ENCODE measurements at places on chromosomes 2 and 18. TPM values are rescaled to one million over a fixed set of nuclear protein-coding genes. Genes with fewer than 3 reads are reported as not detected.
A peak's percentile ranks its signal among the peaks of the same experiment; 100 is the strongest.

CTIF gene
- 47.2 TPM for polyA plus RNA-seq

DSG1 gene
- polyA plus RNA-seq, result not detected

DNA sequence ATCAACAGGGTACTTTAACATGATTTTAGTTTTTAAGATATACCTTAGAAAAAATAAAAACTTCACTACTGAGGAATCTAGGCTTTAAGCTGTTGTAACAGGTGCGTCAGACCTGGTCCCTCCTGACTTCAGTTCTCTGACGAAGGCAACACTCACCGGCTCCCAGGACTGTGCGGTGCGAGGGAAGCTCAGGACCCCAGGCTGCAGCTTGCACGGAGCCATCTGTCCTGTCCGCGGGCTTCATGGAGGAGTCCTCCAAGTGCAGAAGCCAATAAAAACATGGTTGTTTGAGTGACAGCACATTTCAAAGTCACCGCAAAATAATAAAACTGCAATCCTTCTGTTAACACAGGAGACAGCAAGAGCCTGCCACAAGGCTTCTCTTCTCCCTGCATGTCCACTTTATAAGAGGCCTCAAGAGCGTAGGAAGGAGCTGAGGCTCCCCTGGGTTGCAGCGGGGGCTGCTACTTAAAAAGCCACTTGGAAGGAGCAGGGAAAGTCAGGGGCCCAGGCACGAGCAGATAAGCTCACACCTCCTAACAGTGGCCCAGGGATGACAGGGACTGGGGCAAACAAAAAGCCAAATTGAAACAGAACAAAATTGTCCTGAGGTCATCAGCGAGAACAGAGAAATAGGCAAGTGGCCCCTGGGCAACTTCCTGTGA lies 4.6 kb downstream of the HJURP start:
- no peak for DNase-seq

DNA sequence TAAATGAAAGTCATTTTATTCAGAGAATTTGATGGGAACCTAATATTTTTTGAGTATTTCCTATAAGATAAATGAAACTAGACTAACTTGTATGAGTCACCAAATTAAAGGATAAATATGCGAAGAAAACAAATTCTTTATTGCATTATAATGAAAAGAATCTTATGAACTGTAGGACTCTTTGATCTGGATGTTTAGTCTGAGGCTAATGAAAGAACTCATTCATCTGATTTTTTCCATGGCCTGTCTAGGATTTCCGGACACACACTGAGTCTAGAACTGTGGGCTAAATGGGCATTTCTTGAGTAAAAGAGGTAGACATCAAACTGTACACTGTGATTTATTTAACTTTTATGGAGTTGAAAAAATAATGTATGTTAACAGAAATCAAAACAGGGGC lies 43.0 kb downstream of the ZNF519 start:
- no peak for DNase-seq

SOX11 gene
- 3.4 TPM for polyA plus RNA-seq

HOXD9 gene
- 4.8 TPM for polyA plus RNA-seq

MAB21L4 gene
- polyA plus RNA-seq, result not detected

DNA sequence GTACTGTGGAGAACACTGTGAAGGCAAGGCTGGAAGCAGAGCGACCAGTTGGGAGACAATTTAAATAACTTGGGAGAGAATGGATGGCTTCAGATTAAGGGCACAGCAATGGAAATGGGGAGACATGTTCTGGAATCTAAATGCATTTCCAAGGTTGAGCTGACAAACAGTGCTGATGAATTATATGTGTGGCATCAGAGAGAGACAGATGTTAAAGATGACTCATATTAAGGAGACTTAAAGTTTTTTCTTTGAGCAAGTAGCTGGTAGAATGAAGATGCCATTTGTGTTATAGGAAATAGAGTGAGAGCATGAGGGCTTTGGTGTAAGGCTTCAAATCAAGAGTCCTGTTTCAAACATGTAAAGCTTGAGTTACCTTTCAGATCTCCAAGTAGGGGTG lies 441.8 kb downstream of the SETBP1 start:
- no peak for DNase-seq

CSRNP3 gene
- polyA plus RNA-seq, result 2.4 TPM

- DNase-seq, result no peak
Observed at GRCh38 chr2:156719036-156719435, 282.9 kb downstream of the GPD2 start.

GRCh38 chr18:986552-986951 lies 81.9 kb downstream of the ADCYAP1 start:
- no peak for DNase-seq

PID1 gene
- polyA plus RNA-seq, result 0.16 TPM

GRCh38 chr2:105545730-105546627 lies 147.1 kb upstream of the FHL2 start:
- DNase-seq, result peak; percentile 75

DNA sequence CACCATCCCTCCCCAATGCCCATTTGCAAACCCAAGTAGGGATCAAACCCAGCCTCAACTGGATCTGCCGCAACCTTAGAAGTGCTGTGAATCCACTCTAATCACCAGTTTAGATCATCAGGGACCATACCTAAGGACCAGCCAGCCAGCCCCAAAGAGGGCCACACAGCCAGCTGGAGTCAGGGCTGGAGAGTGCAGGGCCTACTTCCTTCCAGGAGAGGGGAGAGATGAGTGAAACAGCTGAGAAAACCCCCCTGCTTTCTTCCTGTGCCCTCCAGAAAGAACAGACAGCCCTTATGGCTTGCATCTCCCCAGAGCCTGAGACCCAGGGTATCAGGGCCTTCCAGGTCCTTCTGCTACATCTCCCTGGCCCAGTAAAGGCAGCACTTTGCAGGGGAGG lies 25.8 kb downstream of the YPEL5 start:
- DNase-seq, result no peak

DNA sequence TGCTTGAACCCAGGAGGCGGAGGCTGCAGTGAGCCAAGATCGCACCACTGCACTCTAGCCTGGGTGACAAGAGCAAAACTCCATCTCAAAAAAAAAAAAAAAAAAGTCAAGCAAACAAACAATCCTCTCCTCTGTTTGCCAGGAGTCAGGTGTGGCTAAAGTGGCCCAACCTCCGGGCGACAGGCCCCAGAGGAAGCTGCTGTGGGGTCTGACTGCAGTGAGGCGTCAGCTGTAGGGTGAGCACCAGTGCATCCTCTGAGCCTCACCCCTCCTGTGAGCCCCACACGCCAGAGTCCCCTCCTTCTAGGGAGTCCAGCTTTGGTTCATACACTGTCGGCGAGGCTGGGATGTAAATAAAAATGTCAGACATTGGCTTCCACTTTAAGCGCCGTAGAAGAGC lies 76.5 kb upstream of the HS6ST1 start:
- peak; percentile 17 for DNase-seq

GRCh38 chr2:216596980-216597509 lies 36.2 kb upstream of the IGFBP2 start:
- DNase-seq, result peak; percentile 34

- no peak for DNase-seq
Observed at GRCh38 chr2:102139851-102140250, 2.7 kb upstream of the IL1R1 start.

DNA sequence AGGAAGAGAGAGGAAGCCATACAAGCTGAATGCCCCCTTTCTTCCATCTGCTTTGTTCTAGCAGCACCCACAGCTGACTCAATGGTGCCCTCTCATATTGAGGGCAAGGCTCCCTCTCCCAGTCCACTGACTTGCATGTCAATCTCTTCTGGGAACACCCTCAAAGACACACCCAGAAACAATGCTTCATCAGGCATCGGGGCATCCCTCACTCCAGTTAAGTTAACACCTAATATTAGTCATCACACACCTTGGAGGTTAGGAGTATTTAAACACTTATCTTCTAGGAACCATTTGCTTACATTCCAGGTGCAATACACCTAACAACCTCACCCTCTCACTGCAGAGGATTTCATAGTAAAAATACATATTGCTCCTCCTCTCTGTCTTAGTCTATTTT lies 993.5 kb upstream of the DDX18 start:
- DNase-seq, result no peak

CAVIN2 gene
- 1.5 TPM for polyA plus RNA-seq

DNA sequence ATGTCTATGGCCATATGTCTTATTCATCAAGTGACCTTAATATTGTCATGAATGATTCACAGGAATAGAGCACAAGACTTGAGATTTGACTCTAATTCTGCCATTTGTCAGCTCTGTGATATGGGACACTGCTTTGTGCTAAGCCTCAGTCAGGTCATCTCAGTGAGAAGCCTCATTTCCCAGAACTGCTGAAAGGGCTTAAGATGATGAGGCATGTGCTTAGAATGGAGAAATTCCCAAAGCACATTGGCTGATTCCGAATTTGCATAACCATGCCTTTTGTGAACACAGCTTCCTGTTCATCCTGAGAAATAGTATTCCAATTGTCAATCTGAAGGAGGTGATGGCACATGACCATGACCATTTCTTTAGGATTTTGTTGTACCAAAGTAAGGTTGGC lies 218.1 kb downstream of the ALK start:
- DNase-seq, result no peak

DNA sequence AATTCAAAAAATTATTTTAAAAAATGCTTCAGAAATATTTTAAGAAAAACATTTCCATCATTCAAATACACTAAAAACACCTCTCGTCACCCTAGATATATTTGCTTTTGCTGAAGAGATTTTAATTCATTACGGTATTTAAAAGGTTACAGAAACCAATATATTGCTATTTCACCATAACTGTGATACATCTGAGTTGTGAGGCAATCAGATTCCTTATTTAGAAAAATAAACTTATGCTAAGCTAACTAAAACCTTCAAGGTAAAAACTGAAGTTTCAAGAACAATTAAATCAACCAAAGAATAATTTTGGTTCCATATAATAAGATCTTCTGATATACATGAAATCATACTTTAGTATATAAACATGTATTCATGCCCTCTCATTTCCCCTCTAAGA lies 32.8 kb downstream of the PELI1 start:
- no peak for DNase-seq

- DNase-seq, result no peak
Observed at GRCh38 chr2:74071426-74071825, 76.3 kb downstream of the BOLA3 start.

GRCh38 chr2:98473995-98474780 lies 29.5 kb downstream of the INPP4A start:
- DNase-seq, result no peak

DNA sequence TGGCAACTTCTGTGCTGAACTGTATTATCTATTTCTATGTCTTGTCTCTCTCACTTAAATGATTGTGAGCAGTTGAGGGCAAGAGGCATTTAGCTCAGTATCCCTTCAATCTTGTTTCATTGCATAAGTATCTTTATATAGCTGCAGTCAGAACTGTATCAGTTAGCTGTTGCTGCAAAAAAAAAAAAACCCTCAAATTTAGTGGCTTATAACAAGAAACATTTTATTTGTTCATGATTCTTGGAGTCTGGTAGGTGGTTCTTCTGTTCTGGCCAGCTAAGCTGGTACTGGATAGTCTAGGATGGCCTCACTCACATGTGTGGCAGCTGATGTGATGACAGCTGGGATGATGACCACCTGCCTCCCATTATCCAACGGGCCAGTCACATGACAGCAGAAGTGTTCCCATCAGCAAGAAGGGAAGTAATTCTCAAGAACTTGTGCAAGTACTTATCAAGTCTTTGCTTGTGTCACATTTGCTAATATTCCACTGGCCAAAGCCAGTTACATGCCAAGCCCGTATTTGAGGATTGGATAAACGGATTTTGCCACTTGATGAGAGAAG lies 67.8 kb downstream of the SLC4A3 start:
- no peak for DNase-seq

CPLX4 gene
- polyA plus RNA-seq, result not detected

DNA sequence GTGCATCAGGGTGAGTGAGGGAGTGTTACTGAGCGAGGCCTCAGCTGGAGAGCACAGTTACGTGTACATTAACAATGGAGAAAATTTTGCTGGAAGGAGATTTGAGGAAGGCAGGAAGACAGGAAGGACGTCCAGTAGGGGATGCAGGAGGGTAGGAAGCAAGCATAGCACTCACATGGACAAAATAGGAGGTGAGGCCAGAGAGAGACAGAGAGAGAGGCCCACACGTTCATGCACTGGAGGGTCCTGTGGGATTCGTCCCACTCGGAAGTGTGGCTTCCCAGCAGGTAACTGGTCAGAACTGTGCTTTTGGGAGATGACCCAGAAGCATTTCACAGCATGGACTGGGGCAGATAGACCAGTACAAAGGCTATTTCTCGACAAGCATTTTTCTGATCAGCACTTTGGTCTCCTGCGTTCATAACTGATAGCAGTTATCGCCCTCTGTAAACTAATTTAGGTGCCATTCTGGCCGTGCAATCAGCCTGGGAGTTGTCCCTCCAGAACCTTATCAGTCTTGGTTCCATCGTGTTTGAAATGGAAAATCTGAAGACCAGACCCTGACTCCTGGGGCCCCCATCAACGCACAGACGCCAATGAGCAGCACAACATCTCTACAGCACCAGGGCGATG lies 5.7 kb downstream of the LCT start:
- DNase-seq, result no peak

GRCh38 chr2:141806090-141806489 lies 324.7 kb downstream of the LRP1B start:
- DNase-seq, result no peak

TMEM169 gene
- polyA plus RNA-seq, result 0.30 TPM

DNA sequence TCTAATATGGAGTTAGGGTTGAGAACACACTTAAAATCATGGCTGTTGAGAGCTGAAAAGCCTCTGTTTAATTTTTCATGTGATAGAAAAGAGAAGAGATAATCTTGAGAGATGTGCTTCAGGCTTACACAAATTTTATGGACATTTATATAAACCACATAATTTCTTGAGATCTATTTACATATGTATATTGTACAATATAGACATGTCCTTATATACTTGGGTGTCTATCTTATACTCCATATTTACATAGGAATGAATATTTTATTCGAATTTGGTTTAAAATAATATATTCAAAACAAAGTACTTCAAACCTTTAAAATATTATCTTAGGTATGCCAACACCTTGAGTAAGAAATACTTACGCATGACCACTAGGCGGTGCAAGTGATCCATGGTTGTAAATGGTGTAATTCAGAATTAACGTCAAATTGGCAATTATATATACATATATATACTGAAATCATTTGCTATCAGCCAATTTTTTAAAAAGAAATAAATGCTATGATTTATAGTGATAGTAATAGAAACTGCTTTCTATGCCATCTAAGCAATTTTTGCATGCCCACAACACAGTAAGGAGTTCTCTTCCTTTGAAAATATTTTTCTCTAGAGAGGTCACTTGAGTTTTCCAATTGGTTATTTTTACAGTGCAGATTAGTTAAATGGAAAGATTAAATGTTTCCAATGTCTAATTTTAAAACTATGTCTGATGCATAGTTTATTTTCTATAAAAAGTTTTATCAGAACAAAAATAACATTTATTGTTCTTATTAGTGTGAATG lies 37.6 kb upstream of the SPAG16 start:
- DNase-seq, result peak; percentile 11

GRCh38 chr18:34817636-34818035 lies 107.5 kb downstream of the DTNA start:
- no peak for DNase-seq

Data from SK-N-SH (cell line).